NCI-H524 (cell line): ENCODE measurements at places on chromosomes 1 and 21.

GRCh38 chr1:6246497-6247467 is 2.8 kb downstream of the HES3 start:
- DNase-seq, result peak; percentile 81

DNA sequence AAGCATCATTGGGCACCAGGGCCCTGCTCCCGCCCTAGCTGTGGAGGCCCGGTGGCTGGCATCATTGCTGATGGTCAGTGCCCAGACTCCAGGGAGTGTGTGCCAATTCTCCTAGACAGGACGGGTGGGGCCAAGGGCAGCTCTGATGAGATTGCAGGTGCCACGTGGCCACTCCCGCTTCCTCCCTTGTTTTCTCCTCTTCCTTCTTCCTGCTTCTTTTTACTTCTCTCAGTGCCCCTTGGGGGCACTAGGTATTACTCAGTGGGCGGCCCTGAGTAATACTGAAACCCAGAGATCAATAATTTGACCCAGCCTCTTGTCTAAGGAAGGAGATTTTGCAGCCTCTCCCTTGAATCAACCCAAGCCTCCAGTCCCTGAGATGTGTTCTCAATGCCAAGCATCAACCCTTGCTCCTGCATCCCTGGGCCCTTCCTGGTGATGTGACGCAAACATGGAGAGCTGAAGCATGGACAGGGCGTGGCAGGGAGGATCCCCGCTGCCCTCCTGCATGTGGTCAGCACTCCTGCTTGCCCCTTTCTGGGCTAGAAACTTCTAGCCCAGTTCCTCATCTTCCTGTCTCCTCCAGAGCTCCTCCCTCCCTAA is 32.4 kb downstream of the CDK18 start:
- no peak for DNase-seq

DNA sequence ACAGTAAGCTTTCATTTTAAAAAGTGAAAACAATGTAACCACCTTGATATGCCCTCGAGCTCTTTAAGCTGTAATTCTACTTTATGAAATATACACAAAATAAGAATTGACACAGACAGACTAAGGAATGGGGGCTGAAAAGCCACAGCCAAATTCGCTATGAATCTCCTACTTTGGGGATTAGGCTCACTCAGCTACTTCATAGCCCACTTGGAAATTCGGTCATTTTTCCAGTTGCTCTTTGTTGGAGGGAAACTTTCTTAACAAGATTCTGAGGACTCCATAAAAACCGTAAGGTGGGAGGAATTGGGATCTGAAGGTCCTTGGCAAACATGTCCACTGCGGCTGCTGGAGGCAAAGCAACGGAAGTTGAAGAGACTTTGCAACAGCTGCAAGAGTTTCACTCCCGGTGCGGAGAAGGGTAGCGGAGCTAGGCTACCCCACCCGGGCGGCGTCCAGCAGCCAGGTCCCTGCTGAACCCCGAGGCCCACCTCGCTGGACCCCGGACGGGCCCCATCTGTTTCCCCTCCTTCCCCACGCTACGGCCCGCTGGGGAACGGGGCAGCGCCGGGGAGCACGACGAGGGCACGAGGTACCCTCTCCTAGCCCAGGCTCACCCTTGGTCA is 634 bp downstream of the MYCBP start:
- DNase-seq, result no peak

GRCh38 chr1:238029126-238029525 is 138.4 kb upstream of the ZP4 start:
- DNase-seq, result no peak

DNA sequence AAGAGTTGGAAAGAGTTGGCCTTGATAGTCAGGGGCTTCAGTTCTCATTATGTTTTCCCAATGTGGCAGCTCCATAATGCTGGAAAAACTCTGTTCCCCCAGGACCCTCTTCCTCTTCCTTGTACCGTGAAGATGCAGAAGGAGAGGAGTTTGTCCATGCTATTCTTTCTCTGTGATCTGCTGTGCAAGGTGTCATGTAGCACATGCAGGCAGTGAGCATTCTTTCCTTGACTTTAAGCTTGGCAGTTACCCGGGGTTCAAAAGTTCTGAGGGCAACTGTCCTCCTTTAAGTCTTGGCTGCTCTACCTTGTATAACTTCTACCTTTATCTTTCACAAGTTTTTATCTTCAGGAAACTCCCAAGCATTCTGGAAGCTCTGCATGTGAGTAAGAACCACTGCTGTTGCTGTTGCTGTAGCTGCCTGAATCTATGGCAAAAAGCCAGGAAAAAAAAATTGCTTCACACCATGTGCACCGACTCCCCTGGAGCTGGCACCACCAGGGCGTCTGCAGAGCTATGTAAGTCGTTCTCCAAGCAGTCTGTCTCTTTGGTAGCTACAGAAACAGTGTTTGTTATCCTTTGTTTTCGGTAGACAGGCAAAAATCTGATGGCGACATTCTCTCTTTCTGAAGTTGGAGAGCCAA is 42.7 kb upstream of the SLC16A1 start:
- no peak for DNase-seq

DNA sequence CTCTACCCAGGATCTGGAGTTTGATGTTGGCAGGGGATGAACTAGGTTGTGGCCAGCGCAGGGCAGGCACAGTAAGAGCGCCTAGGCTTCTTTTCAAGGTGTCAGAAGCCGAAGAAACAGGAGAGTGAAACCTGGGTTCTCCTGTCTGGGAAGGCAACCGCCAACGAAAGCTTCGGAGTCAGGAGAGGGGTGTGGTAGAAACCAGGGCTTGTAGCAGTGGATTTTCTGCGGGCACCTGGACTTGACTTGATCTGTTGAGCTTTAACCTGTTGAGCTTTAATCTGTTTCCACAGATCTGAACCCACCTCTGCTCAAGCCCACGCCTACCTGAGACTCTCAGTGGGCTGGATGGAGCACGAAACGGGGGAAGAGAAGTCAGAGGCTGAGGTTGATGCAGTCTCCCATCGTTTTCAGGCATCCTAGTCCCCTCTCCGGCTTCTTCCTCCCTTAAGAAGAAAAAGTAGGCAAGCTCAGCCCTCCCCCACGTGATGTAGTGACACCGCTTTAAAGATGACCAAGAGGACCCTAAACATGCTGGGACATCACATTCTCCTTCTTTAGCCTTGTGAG is 9.3 kb downstream of the HLX start:
- no peak for DNase-seq

DNA sequence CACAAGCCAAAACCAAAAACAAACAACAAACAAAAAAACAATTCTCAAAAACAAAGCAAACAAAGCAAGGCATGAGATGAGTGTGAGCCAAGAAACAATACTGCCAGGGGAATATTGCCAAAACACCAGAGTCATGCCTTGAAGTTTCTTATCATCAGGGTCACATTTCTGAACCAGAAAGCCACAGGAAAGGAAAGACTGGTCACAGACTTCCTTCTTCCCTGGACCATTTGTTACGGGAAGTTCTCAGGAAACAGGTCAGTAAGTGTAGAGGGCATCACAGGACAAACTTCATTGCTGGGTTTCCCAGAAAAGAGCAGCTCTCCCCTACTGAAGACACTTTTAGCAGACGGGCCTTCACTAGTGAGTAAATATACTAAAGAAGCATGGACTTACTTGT is 191.2 kb downstream of the GABPA start:
- no peak for DNase-seq

DNA sequence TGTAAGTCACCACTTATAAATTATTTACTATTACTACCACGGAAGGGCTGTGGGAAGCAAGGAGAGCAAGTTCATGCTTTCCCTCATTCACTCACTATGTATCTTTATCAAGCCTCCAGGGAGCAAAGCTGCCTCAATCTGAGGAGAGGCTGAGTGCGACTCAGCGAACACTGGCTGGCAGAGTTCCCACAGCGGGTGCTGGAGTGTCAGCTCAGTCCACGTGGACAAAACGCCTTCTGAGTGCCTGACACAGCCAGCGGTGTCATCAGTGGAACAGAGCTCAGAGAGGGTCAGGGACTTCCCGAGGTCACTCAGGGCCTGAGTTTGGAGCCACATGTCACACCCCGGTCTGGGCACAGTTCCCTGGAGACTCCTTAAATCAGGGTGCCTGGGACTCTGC is 16.9 kb downstream of the MATN1 start:
- peak; percentile 59 for DNase-seq
